Activated CD4-positive, alpha-beta T cell treated with anti-CD3 and anti-CD28 coated beads, Interleukin-2, amount 50 U/mL, for 16 hours (primary cell): ENCODE measurements at places on chromosomes 16 and 17.
A peak's percentile ranks its signal among the peaks of the same experiment; 100 is the strongest.

GRCh38 chr16:66903544-66904427 lies 14.9 kb downstream of the CDH16 start:
- no peak for DNase-seq

DNA sequence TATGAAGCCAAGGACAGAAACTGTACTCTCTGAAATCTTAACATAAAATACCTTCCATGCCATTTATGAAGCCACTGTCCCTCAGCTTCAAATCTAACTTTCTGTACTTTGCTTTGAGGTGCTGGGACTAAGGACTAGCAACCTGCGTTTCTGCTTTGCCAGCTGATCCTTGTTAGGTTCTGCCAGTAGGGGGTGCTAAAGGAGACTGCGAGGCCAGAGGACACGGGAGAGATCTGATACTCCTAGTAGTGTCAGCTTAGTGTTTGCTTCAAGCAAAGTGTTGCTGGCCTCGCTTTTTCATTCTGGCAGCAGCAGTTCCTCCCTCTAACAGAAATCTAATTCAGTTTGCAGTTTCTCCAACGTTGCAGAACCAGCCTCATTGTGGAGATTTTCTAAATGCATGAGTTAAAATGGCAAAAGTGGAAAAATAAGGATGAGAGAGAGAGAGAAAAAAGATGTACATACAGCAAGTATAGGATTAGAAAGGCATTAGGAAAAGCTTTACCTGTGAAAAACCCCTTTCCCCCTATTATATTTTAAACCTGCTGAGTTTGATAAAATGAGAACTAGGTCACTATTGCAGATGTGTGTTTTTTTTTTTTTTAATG lies 297.5 kb downstream of the CA10 start:
- DNase-seq, result peak; percentile 50

DNA sequence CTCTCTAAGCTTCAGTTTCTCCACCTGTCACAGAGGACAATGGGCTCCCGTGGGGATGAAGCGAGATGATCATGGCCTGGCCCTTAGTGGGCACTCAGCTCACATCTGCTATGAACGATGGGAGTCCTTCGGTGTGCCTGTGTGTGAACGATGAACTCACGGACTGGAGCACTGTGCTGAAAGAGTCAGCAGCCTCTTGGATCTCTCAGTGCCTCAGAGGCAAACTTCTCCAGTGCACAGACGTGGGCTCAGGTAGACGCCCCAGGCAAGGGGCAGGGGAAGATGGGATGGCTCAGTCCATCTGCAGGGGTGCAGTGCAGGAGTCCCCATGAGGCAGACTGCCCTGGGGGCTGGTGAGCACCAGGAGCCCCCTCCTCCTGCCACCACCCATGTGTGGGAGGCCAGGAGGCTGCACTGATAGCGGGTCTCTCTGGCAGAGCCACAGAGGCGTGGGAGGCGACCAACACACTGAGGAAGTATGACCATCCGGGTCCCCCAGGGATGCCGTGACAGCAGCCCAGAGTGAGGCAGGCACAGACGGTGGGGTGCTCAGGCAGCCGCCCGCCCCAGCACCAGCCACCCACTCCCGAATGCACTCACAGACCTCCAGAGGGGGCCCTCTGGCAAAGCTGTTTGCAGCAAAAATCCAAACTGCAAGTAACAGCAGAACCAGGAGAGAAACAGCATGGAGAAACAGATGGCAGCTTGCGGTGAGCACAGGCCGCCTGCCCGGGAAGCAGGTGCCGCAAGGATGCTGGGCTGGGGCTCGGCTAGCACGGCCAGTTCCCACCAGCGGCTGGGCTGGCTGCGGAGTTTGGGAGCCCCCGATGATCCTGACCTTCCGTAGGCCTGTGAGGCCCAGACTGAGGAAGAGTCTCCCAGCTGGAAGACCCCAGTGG lies 82.7 kb downstream of the RPH3AL start:
- DNase-seq, result no peak

- DNase-seq, result no peak
Measured at GRCh38 chr17:51914577-51914976, 243.9 kb downstream of the CA10 start.

- no peak for DNase-seq
Measured at GRCh38 chr17:19014628-19015215, 10.2 kb upstream of the FAM83G start.
